ENCODE measurements at places on chromosomes 3 and 15. TPM values are rescaled to one million over a fixed set of nuclear protein-coding genes. Genes with fewer than 3 reads are reported as not detected.

Gene FOXL2
- 0.59 TPM for polyA plus RNA-seq

DNA sequence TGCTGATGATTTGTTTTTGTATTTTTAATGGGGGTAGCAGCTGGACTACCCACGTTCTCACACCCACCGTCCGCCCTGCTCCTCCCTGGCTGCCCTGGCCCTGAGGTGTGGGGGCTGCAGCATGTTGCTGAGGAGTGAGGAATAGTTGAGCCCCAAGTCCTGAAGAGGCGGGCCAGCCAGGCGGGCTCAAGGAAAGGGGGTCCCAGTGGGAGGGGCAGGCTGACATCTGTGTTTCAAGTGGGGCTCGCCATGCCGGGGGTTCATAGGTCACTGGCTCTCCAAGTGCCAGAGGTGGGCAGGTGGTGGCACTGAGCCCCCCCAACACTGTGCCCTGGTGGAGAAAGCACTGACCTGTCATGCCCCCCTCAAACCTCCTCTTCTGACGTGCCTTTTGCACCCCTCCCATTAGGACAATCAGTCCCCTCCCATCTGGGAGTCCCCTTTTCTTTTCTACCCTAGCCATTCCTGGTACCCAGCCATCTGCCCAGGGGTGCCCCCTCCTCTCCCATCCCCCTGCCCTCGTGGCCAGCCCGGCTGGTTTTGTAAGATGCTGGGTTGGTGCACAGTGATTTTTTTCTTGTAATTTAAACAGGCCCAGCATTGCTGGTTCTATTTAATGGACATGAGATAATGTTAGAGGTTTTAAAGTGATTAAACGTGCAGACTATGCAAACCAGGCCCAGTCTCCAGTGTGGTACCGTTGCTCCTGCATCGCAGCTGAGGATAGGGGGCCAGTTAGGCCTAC lies 1.4 kb upstream of the FES start:
- peaks cover 6% of the 10 kb centered on the region for H3K36me3 ChIP-seq
- H3K4me1 ChIP-seq: peaks cover 16% of the 10 kb centered on the region
- DNase-seq: no peak
- no peak overlapping the region for H3K27ac ChIP-seq

Gene CHL1
- 0.03 TPM for polyA plus RNA-seq

- no peak overlapping the region for H3K27ac ChIP-seq
- DNase-seq: no peak
- H3K36me3 ChIP-seq: no peaks in the 10 kb centered on the region
- H3K4me1 ChIP-seq: no peaks in the 10 kb centered on the region
- H3K27me3 ChIP-seq: no peaks in the 10 kb centered on the region
Measured at GRCh38 chr3:56443372-56443771, 24.9 kb downstream of the ERC2 start.

- H3K4me3 ChIP-seq: no peak overlapping the region
- DNase-seq: no peak
- H3K27me3 ChIP-seq: no peaks in the 10 kb centered on the region
- no peaks in the 10 kb centered on the region for H3K4me1 ChIP-seq
- H3K36me3 ChIP-seq: no peaks in the 10 kb centered on the region
- no peak overlapping the region for H3K27ac ChIP-seq
Measured at GRCh38 chr3:160474416-160474838, 24.8 kb upstream of the TRIM59 start.

DNA sequence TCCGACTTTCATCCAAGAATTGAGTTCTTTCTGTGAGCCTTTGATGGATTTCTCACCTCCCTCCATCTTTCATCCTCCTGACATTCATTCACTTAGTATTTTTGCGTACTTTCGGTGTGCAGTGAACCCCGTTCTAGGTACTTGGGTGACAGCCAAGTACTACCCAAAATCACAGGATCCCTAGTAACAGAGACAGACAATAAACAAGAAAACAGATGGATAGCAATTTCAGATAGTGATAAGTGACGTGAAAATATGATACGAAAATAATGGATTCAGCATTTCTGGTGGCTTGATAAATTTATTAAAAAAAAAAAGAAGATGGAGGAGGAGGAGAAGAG lies 264 bp upstream of the CMTM6 start:
- DNase-seq: no peak
- no peaks in the 10 kb centered on the region for H3K27me3 ChIP-seq
- peak overlapping the region; percentile 91 for H3K4me3 ChIP-seq
- no peak overlapping the region for H3K27ac ChIP-seq
- peaks cover 3% of the 10 kb centered on the region for H3K4me1 ChIP-seq
- H3K36me3 ChIP-seq: no peaks in the 10 kb centered on the region

DNA sequence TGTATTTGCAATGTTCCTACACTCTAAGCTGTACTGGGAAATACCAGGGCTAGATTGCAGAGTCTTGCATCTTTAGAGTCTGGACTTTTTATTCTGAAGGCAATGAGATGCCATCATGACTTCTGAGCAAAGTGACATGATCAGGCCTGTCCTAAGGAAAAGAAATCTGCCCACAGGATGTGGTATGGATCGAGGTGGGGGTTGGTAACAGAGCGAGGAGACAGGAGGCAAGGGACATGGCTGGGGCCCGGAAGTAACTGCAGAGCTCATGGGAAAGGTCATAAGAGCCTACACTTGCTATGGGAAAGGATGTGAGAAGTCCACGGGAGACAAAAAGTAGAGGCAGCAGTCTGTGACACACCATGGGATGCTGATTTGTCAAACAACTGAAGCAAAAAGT lies 121.5 kb downstream of the OXNAD1 start:
- H3K27ac ChIP-seq: no peak overlapping the region
- no peaks in the 10 kb centered on the region for H3K36me3 ChIP-seq
- H3K4me1 ChIP-seq: no peaks in the 10 kb centered on the region

Gene PLA2G4B
- polyA plus RNA-seq: 9.2 TPM

GRCh38 chr15:83919319-83919830 lies 265.5 kb downstream of the ADAMTSL3 start:
- no peak overlapping the region for H3K4me3 ChIP-seq
- no peaks in the 10 kb centered on the region for H3K36me3 ChIP-seq
- H3K27ac ChIP-seq: no peak overlapping the region
- no peaks in the 10 kb centered on the region for H3K27me3 ChIP-seq
- no peak for DNase-seq

DNA sequence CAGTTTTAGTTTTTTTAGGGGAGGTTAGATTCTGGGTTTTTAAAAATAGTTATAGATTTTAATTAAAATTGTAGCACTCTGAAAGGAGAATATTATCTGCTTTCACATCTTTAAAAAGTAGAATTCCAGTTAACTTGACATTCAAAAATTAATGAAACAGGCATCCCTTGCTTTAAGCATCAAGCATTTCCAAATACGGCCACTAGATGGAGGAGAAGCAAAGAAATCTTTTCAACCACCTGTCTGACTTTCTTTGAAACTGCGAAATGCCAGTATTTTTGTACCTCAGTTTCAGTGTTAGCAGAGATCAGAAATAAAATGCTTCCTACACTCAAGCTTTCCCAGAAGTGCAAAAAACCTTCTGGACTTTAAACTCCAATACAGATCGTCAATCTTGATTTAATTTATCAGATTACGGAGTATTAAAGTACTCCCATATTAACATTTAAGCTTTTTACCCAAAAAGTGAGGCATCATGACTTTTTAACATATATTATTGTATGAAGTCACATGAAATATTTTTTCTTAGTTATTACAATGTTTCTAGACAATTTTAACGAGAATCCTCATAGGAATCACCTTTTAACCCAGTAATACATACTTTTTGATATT lies 153.3 kb downstream of the P3H2 start:
- peaks cover 32% of the 10 kb centered on the region for H3K36me3 ChIP-seq
- no peaks in the 10 kb centered on the region for H3K27me3 ChIP-seq
- DNase-seq: no peak
- no peaks in the 10 kb centered on the region for H3K4me1 ChIP-seq

Gene CPNE9
- polyA plus RNA-seq: 6.0 TPM

Gene ZNF662
- 0.03 TPM for polyA plus RNA-seq

Gene SPINK8
- polyA plus RNA-seq: not detected

DNA sequence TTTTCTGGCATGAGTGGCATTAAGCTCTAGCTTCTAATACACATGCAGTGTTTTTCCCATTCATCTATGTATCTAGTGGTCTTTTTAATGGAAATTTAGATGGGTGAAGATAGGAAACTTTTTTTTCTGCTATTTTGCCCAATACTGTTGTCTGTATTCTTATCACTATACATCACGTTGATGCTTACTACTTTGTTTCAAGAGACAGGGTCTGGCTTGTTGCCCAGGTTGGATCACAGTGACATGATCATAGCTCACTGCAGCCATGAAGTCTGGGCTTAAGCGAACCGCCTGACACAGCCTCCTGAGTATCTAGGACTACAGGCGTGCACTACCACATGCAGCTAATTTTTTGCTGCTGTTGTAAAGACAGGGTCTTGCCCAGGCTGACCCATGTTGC lies 84.6 kb downstream of the PEAK1 start:
- DNase-seq: no peak
- H3K4me1 ChIP-seq: no peaks in the 10 kb centered on the region
- no peak overlapping the region for H3K27ac ChIP-seq
- no peak overlapping the region for H3K4me3 ChIP-seq
- H3K36me3 ChIP-seq: no peaks in the 10 kb centered on the region

Data from H1 (cell line).